ENCODE measurements at places on chromosomes 4 and X. TPM values are rescaled to one million over a fixed set of nuclear protein-coding genes. Genes with fewer than 3 reads are reported as not detected.
A peak's percentile ranks its signal among the peaks of the same experiment; 100 is the strongest.

Gene ZCCHC12
- not detected for total RNA-seq

Gene PHKA1
- 1.6 TPM for total RNA-seq

- DNase-seq = no peak
These were observed 76.6 kb downstream of the FBXW7 start for GRCh38 chr4:152459326-152459725.

DNA sequence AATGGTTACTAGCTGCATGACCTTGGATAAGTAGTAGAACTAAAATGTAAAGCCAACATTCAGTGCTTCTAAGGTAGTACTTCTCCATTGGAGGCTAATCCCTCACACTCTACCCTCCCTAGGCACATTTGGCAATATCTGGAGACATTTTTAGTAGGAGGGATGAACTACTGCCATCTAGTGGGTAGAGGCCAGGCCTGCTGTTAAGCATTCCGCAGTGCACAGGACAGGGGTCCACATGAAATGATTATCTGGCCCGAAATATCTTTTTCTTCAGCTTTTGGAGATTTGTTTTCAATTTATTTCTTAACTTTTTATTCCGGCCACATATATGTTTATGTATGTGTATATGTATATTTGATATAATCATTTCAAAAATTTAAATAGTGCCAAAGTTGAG lies 36.0 kb upstream of the SPANXC start:
- DNase-seq = peak; percentile 5

- peak; percentile 75 for DNase-seq
These were observed 229.6 kb upstream of the AGTR2 start for GRCh38 chrX:115940888-115941332.

GRCh38 chr4:183888564-183888963 lies 16.5 kb upstream of the STOX2 start:
- DNase-seq = no peak

Gene RRAGB
- 17.1 TPM for total RNA-seq

GRCh38 chrX:139204898-139205667 lies 325.5 kb upstream of the F9 start:
- DNase-seq = no peak
